ENCODE measurements at places on chromosomes 2 and 18. TPM values are rescaled to one million over a fixed set of nuclear protein-coding genes. Genes with fewer than 3 reads are reported as not detected.
A peak's percentile ranks its signal among the peaks of the same experiment; 100 is the strongest.

The PSTPIP2 gene
- total RNA-seq = 9.9 TPM

The STRADB gene
- total RNA-seq = 19.3 TPM

- H3K27ac ChIP-seq = no peak overlapping the region
- no peak for DNase-seq
- no peaks in the 10 kb centered on the region for H3K4me1 ChIP-seq
- no peaks in the 10 kb centered on the region for H3K27me3 ChIP-seq
- no peaks in the 10 kb centered on the region for H3K36me3 ChIP-seq
Observed at GRCh38 chr2:79660557-79660956, 147.7 kb downstream of the CTNNA2 start.

- no peaks in the 10 kb centered on the region for H3K36me3 ChIP-seq
- H3K27ac ChIP-seq = no peak overlapping the region
Observed at GRCh38 chr18:7615840-7616239, 48.7 kb downstream of the PTPRM start.

DNA sequence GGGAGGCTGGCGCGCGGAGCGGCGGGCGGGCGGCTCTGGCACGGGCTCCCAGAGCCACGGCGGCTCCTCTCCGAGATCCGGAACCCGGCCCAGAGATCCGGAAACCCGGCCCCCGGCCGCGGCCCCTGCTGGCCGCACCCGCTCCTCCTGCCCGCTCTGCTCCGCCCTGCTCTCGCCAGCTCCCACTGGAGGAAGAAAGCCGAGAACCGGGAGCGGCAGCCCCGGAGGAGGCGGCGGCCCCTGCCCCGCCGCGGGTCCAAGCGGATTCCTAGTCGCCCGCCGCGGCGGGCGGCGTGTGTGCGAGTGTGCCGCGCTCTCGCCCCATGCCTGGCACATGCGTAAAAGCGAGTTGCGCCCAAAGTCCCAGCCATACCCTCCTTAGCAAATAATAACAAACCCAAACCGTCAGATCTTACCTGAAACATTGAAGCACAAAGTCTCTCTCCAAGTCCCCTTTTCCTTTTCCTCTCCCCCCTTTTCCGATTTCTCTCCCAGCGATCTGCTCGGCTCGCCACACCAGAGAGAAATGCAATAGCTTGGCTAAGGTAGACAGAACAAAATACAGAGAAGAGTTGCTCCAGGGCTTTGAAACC lies 108.7 kb upstream of the KCTD1 start:
- H3K36me3 ChIP-seq = no peaks in the 10 kb centered on the region
- H3K27me3 ChIP-seq = peaks cover 10% of the 10 kb centered on the region
- peak overlapping the region; percentile 67 for H3K4me3 ChIP-seq
- peaks cover 10% of the 10 kb centered on the region for H3K4me1 ChIP-seq

DNA sequence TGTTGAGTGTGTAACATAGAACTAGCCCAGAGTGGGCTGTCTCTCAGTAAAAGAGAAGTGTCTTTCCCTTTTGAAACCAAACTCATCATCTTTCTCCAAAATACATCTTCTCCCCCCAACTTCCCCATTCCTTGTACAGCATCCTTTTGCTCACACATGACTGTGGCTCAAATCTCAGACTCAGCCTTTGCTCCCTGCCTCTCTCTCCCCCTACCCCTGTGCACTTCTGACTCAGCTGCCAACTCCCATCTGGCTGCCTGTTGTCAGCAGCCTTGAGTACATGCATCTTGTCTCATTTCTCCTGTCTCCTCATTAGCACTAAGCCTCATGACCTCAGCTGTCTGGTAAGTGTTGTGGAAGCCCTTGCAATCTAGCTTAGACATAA lies 18.1 kb upstream of the MGAT4A start:
- no peak overlapping the region for H3K27ac ChIP-seq
- no peaks in the 10 kb centered on the region for H3K36me3 ChIP-seq
- no peak overlapping the region for H3K4me3 ChIP-seq
- H3K27me3 ChIP-seq = no peaks in the 10 kb centered on the region
- DNase-seq = no peak

GRCh38 chr18:22385718-22386117 lies 32.0 kb downstream of the CTAGE1 start:
- H3K27ac ChIP-seq = no peak overlapping the region
- DNase-seq = no peak
- H3K4me3 ChIP-seq = no peak overlapping the region
- no peaks in the 10 kb centered on the region for H3K36me3 ChIP-seq
- H3K27me3 ChIP-seq = no peaks in the 10 kb centered on the region

- no peaks in the 10 kb centered on the region for H3K4me1 ChIP-seq
- no peak overlapping the region for H3K27ac ChIP-seq
- no peak overlapping the region for H3K4me3 ChIP-seq
- DNase-seq = no peak
- H3K36me3 ChIP-seq = no peaks in the 10 kb centered on the region
- H3K27me3 ChIP-seq = no peaks in the 10 kb centered on the region
Observed at GRCh38 chr2:47660168-47660567, 122.8 kb upstream of the MSH6 start.

DNA sequence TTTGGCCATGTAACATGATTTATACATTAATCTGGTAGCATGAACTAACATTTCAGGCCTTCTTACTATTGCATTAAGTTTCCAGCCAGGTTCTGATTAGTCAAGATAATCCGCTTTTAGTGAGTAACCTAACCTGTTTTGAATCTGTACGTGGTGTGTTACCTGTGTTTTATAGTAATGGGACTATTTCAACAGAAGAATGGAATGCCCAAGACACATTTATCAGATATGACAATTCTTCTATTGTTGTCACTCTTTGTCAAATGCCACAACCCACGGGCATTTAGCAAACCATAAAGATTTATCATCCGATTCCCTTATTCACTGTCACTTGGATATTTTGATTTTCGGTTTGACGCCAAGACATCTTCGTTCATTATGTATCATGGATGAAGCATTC lies 117.9 kb downstream of the ETAA1 start:
- no peak overlapping the region for H3K27ac ChIP-seq
- no peaks in the 10 kb centered on the region for H3K27me3 ChIP-seq
- no peaks in the 10 kb centered on the region for H3K4me1 ChIP-seq
- H3K36me3 ChIP-seq = no peaks in the 10 kb centered on the region

DNA sequence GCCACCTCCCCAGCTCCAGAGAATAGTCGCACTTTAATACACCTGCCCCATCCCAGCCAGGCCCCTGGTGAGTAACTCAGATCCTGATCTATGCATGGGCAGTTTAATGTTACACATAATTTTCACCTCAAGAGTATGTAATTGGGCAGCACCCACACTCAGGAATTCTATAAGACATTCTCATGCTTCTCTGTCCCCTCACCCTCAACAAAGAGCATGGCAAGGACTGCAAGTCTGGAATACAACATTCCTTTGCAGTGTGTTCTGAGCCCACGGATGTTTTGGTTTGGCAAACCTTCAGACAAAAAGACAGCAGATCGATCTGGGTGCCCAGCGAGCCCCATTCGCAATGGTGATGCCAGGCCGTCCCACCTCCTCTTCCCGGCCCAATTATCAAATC lies 4.9 kb upstream of the SLC14A1 start:
- DNase-seq = no peak
- no peak overlapping the region for H3K27ac ChIP-seq
- no peaks in the 10 kb centered on the region for H3K27me3 ChIP-seq
- H3K4me3 ChIP-seq = no peak overlapping the region

DNA sequence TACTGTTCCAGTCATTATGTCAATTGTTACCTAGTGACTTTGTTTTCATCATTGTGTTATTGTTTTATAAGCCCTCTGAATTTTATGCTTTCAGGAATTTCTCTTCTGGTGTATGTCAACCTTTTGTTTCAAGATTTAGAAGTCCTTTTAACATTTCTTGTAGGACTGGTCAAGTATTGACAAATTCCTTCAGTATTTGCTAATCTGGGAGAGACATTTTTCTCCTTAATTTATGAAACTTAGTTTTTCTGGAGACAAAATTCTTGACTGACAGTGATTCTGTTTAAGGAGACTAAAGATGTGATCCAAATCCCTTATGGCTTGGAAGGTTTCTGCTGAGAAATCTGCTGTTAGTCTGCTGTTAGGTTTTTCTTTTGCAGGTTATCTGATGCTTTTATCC lies 84.9 kb upstream of the NT5C1B start:
- no peak for DNase-seq
- H3K27me3 ChIP-seq = no peaks in the 10 kb centered on the region
- H3K36me3 ChIP-seq = no peaks in the 10 kb centered on the region
- H3K4me3 ChIP-seq = no peak overlapping the region

- DNase-seq = no peak
- H3K4me3 ChIP-seq = no peak overlapping the region
- H3K36me3 ChIP-seq = no peaks in the 10 kb centered on the region
- H3K4me1 ChIP-seq = peaks cover 9% of the 10 kb centered on the region
Observed at GRCh38 chr2:169462896-169463695, 16.2 kb upstream of the BBS5 start.

- no peak overlapping the region for H3K4me3 ChIP-seq
- H3K4me1 ChIP-seq = no peaks in the 10 kb centered on the region
- H3K27me3 ChIP-seq = no peaks in the 10 kb centered on the region
- no peaks in the 10 kb centered on the region for H3K36me3 ChIP-seq
Observed at GRCh38 chr2:110873056-110873502, 140.7 kb downstream of the ACOXL start.

GRCh38 chr2:42100683-42101205 lies 52.9 kb downstream of the PKDCC start:
- no peaks in the 10 kb centered on the region for H3K36me3 ChIP-seq
- H3K27me3 ChIP-seq = no peaks in the 10 kb centered on the region
- peak overlapping the region; percentile 48 for H3K4me3 ChIP-seq
- DNase-seq = no peak

DNA sequence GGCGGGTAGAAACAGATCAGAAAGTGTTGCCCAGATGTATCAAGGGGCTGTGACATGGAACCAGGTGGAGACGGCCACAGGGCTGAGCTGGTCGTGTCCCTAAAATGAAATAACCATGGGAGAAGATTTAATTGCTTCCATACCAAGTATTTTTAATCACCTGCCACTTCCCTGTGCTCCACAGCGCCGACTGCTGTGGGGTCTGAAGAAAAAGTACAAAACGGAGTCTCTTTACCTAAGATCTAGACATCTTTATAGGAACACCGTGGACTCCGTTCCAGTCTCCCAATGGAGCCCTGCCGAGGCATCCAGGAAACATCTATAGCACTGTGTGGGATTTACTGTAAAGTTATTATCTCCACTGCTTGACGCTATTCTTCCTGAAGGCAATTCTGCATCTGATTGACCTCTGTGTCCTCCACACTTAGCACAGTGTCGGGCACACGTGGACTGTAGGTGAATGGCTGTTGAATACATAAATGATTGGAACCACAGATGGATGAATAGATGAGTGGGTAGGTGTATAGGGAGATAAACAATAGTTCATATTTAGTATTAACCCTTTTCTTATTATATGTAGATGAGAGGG lies 21.6 kb upstream of the GYPC start:
- H3K4me3 ChIP-seq = no peak overlapping the region
- no peaks in the 10 kb centered on the region for H3K36me3 ChIP-seq
- H3K27ac ChIP-seq = no peak overlapping the region
- no peak for DNase-seq
- H3K4me1 ChIP-seq = no peaks in the 10 kb centered on the region
